Parietal lobe (tissue), 2 donors: ENCODE measurements at places on chromosomes 2 and 18. TPM values are rescaled to one million over a fixed set of nuclear protein-coding genes. Genes with fewer than 3 reads are reported as not detected.

Gene POTEI
- 0.31 TPM for total RNA-seq

Gene POTEJ
- total RNA-seq = not detected

Gene OXER1
- 0.31 TPM for total RNA-seq

Gene CDH2
- 208 TPM for total RNA-seq

Gene FOXD4L1
- 0.63 TPM for total RNA-seq

Gene ABI2
- total RNA-seq = 198 TPM

Gene SLC5A7
- 1.3 TPM for total RNA-seq

Gene CIDEA
- 3.4 TPM for total RNA-seq

Gene C2orf78
- total RNA-seq = not detected

Gene MAP3K19
- 1.6 TPM for total RNA-seq

Gene RIT2
- total RNA-seq = 30.0 TPM

Gene SLC9A2
- 0.63 TPM for total RNA-seq

Gene FAM161A
- 29.1 TPM for total RNA-seq

Gene LRATD1
- total RNA-seq = 35.1 TPM

Gene TLX2
- total RNA-seq = not detected

Gene SERPINB13
- not detected for total RNA-seq

Gene RTP5
- 3.1 TPM for total RNA-seq

Gene TMEM17
- total RNA-seq = 1.9 TPM

Gene ABCB11
- 1.6 TPM for total RNA-seq

Gene FTCDNL1
- 3.1 TPM for total RNA-seq

Gene DHRS9
- total RNA-seq = 0.94 TPM

Gene NOP58
- total RNA-seq = 95.2 TPM

Gene CFAP65
- total RNA-seq = 0.63 TPM

Gene CNGA3
- total RNA-seq = 6.3 TPM

Gene TUBB8B
- not detected for total RNA-seq

Gene SFT2D3
- 8.8 TPM for total RNA-seq

Gene SERTAD2
- 11.0 TPM for total RNA-seq

Gene NCK2
- 70.4 TPM for total RNA-seq

Gene ARHGAP28
- 17.5 TPM for total RNA-seq

Gene SRD5A2
- total RNA-seq = not detected

Gene DSC1
- total RNA-seq = not detected

Gene TBR1
- total RNA-seq = 132 TPM

Gene KCNS3
- total RNA-seq = 1.9 TPM

Gene CNDP1
- total RNA-seq = 1.9 TPM

Gene COL4A4
- total RNA-seq = 0.94 TPM

Gene RAMP1
- 2.2 TPM for total RNA-seq

Gene ZSWIM2
- total RNA-seq = 0.63 TPM

Gene LBX2
- not detected for total RNA-seq

Gene IL18R1
- 0.63 TPM for total RNA-seq

Gene EFEMP1
- 0.94 TPM for total RNA-seq

Gene BOLL
- not detected for total RNA-seq

Gene SEPTIN2
- total RNA-seq = 340 TPM

Gene CTAGE1
- not detected for total RNA-seq

Gene MAPRE3
- 35.7 TPM for total RNA-seq

Gene FAM228A
- total RNA-seq = 9.4 TPM

Gene IL1RN
- not detected for total RNA-seq

Gene GKN2
- not detected for total RNA-seq

Gene PLA2R1
- 2.2 TPM for total RNA-seq

Gene LRRC30
- not detected for total RNA-seq

Gene LIMS3
- total RNA-seq = 2.5 TPM

Gene NETO1
- 44.1 TPM for total RNA-seq

Gene EMILIN1
- total RNA-seq = 2.2 TPM

Gene PLEKHH2
- total RNA-seq = 12.5 TPM
